Renal pelvis (tissue), 12 donors: ENCODE measurements at places on chromosomes 1 and 21. TPM values are rescaled to one million over a fixed set of nuclear protein-coding genes. Genes with fewer than 3 reads are reported as not detected.

The PEF1 gene
- polyA plus RNA-seq: 77.2 TPM

The KCNC4 gene
- polyA plus RNA-seq: 7.6 TPM

The FMO5 gene
- 11.6 TPM for polyA plus RNA-seq

The TCEA3 gene
- polyA plus RNA-seq: 52.5 TPM

The ETV3L gene
- polyA plus RNA-seq: not detected

The TDRD10 gene
- 1.7 TPM for polyA plus RNA-seq

The SPATA46 gene
- 2.1 TPM for polyA plus RNA-seq

The PSMA5 gene
- polyA plus RNA-seq: 127 TPM

The CASP9 gene
- polyA plus RNA-seq: 41.9 TPM

The MPZ gene
- 6.7 TPM for polyA plus RNA-seq
